ENCODE measurements at places on chromosomes 7 and 10.

- DNase-seq = no peak
Measured at GRCh38 chr10:98365406-98366061, 49.4 kb downstream of the PYROXD2 start.

DNA sequence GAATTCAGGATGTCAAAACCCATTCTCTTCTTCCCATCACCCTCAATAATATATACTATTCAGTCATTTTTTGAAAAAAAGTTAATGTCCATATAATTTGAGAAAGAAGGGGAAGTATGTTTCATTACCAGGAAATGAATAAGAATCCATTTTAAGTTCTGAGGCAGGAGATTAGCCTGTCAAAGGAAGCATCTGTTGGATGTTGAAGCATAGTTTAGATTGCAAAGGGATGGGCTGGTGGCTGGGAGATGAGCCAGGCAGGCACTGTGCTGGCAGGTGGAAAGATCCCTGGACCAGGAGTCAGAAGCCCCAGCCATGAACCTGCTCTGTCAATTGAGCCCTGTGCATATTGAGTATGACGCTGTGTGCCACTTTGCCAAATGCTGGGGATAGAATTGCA lies 48.4 kb upstream of the CRTAC1 start:
- no peak for DNase-seq

GRCh38 chr7:106063692-106064091 lies 48.4 kb downstream of the SYPL1 start:
- no peak for DNase-seq

DNA sequence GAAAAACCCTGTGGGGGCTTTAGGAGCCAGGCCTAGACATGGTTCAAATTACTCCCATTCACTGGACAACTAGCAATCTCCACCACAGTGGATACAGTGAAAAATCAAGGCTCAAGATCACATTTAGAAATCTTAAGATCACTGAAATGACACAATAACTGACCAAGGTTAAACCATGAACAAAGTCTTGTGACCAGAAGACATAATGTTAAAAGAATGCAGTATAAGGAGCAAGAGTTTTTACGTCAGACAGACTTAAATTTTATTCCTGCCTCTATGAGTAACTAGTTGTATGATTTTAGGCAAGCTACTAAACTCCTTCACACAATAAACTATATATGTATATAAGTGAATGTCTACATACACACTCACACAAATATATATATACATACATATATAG lies 68.5 kb downstream of the MICU1 start:
- DNase-seq = no peak

DNA sequence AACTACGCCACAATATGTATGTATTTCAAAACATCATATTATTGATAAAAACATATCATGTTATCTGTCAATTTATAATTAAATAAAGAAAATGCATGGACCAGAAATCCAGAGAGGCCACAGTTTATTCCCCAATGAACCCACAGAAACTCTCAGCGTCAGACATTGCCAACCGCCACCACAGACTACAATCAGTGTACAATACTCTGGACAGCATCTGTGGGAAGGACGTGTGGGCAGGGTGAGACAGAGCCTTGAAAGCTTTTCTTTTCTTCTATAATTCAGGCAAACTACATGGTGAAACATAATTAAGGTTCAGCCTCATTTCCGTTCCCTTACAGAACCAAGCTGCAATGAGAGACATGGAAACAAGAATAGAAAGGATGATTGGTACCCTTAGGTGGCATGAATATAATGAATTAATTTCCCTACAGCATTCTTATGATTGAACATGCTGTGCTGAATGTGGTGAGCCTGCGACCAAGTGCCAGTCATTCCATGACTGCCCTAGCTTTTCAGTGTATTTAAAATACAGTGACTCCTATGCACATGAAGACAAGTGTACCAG lies 909.3 kb downstream of the SORCS1 start:
- DNase-seq = no peak

GRCh38 chr7:107559864-107560263 lies 3.9 kb downstream of the COG5 start:
- no peak for DNase-seq

GRCh38 chr7:155338632-155339320 lies 41.1 kb downstream of the INSIG1 start:
- DNase-seq = no peak

- DNase-seq = no peak
Measured at GRCh38 chr7:105136221-105136620, 122.2 kb downstream of the KMT2E start.

DNA sequence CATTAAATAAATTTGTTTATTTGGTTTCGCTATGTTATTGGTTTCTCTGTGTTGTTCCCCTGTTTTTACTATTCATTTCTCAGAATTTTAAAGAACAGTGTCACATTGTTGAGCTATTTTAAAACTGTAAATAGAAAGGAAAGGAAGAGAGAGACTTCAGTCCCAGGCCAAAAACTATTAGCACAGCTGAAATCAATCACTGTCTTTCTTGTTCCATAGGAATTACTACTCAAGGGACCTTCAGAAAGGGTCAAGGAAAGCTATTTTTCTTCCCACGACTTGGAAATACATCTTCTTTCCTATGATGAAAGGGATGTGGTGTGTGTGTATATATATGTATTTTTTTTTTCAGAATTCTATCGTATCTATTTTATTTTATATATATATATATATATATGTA lies 29.0 kb upstream of the GNAT3 start:
- no peak for DNase-seq

DNA sequence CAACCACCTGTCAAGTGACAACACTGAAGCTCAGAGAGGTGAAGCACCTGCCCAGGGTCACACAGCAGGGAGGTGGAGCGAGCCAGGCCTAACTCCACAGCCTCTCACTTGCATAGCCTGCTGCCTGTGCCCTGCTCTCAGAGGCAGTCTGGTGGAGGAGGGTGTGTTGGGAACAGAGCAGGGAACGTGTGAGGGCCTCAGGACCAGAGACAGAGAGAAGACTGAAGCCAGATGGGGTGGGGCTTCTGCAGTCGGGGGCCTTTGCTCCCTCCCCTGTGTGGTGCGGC lies 114.0 kb downstream of the PTPN20 start:
- DNase-seq = no peak

GRCh38 chr10:87705339-87705738 lies 45.7 kb downstream of the PAPSS2 start:
- no peak for DNase-seq

DNA sequence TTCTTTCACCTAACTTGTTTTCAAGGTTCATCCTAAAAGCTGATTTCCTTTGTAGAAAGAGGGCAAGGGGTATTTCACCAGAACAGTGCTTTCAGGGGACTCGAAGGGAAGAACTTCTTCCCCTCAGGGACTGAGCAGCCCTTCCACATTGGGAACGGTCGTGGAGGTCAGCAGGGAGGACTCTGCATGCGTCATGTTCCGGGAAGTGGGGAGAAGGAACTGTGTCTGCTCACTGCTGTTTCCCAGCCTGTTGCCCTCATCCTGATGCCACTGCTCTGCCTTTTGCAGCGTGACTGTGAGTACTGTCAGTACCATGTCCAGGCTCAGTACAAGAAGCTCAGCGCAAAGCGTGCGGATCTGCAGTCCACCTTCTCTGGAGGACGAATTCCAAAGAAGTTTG lies 27.2 kb downstream of the MCM10 start:
- DNase-seq = no peak

DNA sequence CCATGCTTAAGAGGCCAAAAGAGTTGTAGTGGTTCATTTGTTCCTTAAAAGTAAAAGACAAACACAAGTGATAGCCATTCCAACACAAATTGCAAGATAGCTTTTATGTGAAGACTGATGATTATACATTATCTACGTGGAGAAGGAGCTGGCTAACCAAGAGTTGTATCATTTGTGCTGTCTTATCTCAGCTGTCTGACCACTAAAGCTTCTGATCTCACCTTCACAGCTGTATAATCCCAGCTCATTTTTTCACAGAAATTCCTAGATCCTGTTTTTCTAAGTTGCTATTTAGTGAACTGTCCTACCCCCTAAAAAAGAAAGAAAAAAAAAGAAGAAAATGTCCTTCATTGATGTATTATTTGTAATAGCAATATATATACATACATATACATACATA lies 9.8 kb downstream of the USP6NL start:
- DNase-seq = no peak

- no peak for DNase-seq
Measured at GRCh38 chr10:88127269-88127668, 263.8 kb downstream of the PTEN start.

DNA sequence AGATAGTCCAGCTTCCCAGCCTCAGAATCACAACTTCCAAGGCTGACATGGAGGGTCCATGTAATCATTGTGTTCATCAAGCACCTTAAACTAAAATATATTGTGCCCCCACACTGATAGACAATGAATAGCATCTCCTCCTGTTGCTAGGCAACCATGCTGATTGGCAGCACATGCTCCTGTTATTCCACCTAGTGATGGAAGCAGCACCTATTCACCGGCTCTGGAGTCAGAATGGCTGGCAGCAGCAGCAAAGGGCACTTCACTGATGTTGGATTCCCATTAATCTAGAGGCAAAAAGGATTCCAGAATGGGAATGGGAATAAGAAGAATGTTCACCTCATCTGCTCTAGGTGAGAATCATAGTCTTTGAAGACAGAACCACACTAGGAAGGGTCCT lies 55.0 kb downstream of the RELN start:
- DNase-seq = no peak

GRCh38 chr7:44379366-44380188 lies 54.2 kb upstream of the CAMK2B start:
- DNase-seq = no peak

DNA sequence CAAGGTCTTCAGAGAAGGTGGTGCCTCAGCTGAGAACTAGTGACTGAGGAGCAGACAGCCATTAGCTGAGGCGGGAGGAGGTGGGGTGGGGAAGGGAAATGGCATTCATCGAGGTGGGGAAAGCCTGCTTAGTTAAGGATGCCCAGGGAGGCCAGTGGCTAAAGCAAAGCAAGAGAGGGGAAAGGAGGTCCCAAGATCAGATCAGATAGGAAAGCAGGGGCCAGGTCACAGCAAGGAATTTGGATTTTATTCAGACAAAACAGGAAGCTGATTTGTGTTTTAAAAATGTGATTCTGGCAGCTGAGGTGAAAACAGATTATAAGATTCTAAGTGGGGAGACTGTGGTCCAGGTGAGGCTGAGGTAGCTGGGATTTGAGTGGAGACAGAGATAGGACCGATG lies 45.8 kb downstream of the CNNM1 start:
- no peak for DNase-seq

GRCh38 chr7:130409067-130409711 lies 28.9 kb downstream of the CPA1 start:
- DNase-seq = no peak

GRCh38 chr7:152419473-152420429 lies 16.1 kb downstream of the KMT2C start:
- no peak for DNase-seq

GRCh38 chr10:3877211-3878000 lies 92.4 kb upstream of the KLF6 start:
- DNase-seq = no peak

GRCh38 chr10:100338434-100339036 lies 8.5 kb upstream of the SCD start:
- peak; percentile 77 for DNase-seq

DNA sequence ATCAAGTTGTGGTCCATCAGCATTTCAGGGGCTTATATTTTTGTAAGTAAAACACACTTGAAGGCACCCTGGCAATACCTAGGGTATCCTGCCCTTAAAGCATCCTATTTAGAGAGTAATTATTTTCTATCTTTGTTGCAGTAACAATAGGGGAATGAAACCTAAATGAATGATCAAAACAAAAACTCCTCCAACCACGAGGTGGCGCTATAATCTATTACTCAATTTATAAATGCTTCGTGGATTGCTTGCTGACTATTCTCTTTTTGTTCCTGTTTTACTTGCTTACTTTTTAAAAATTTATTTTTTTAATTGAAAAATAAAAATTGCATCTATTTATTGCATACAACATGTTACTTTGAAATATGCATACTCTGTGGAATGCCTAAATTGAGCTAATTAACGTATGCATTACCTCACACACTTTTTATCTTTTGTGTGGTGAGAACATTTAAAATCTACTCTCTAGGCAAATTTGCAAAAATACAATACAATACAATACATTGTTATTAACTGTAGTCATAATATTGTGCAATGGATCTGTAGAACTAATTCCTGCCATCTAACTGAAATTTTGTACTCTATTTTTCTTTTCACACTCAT lies 147.7 kb upstream of the BMPER start:
- no peak for DNase-seq

DNA sequence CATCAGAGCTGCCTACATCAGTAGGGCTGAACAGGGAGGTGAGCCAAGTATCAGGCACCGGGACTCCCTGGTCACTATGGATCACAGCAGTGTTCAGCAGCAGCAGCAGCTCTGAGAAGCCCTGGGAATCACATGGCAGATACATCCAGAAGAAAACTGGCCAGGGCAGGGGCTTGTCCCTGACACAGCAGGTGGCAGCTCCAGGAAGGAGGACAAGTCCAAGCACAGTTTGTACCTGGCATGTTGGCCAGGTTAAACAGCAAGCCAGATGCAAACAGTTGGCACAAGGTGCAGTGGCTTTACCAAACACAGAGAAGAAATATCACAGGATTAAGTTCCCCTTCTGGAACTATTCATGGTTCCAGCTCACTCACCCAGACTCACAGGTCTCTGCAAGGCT lies 139.4 kb downstream of the KCNMA1 start:
- no peak for DNase-seq

DNA sequence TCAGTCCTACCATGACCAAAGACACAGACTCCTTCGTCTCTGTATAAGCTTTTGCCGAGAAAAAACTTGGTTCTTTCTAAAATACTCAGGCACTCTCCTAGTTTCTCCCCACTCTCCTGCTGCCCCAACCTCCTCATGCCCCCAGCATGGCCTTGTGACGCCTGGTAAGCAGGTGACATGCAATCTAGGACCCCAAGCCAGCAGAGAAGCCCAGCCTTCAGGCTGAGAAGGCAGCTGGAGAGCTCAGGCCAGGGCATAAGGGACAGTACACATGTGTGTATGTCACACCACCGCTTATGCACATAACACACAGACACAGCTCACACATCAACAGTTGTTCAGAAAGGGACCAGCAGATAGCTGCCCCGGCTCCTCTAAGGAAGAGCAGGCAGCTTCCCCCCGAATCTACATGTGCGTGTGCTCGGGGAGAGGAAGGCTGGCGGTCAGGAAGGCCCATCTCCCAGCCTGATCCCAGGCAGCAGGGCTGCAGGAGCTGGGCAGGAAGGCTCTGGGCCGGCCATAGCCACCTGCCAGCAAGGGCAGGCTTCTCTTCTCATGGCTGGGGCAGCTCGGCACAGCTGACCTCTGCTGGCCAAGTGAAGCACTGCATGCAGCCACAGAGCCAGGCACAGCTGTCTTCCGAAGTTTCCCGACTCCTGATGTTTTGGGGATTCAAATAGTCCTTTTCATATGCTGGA lies 8.5 kb downstream of the DDX56 start:
- DNase-seq = peak; percentile 70

GRCh38 chr7:16721541-16721940 lies 32.0 kb upstream of the TSPAN13 start:
- DNase-seq = no peak

DNA sequence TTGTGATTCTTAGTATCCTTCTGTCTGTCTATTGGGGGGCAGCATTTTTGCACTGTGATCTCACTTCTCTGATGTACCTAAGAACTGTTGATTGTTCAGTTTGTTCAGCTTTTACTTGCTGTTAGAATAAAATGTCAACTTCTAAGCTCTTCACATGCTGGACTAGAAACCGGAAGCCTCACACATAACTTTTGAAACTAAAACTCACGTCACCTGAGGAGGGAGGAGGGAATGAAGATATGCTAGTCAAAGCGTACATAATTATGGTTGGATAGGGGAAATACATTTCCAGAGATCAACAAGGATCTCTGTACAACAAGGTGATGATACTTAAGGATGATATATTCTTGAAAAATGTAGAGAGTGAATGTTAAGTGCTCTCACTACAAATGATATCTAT lies 609.7 kb downstream of the INHBA start:
- DNase-seq = no peak

Measured in germinal center (tissue), 1 donor.